ELF-1 (cell line): ENCODE measurements at places on chromosomes 4 and X.

GRCh38 chr4:80252953-80253352 is 13.5 kb upstream of the FGF5 start:
- no peak for DNase-seq

DNA sequence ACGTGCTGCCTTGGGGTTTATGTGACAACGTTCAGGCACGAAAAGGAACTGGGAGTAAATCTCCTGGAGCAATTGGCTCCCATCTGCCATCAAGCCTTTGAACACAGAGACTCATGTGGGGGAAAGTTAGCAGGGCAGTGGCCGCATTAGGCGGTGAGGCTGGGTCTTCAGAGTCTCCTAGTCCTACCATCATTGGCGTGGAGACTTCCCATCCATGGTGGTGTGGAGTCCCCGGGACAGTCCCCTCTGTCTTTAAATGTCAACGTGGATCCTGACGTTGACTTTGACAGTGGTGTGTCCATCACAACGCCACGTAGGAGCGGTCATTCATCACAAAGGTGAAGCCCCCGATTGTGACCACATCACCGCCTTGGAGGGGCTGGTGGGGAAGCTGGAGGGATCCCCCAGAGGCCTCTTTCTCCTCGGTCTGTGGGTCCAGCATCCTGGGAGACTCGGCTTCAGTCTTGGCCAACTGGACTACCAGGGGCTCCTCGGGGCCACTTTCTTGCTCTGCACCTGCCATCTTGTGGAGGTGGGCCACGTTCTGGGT is 21.8 kb downstream of the CRLF2 start:
- DNase-seq = no peak

DNA sequence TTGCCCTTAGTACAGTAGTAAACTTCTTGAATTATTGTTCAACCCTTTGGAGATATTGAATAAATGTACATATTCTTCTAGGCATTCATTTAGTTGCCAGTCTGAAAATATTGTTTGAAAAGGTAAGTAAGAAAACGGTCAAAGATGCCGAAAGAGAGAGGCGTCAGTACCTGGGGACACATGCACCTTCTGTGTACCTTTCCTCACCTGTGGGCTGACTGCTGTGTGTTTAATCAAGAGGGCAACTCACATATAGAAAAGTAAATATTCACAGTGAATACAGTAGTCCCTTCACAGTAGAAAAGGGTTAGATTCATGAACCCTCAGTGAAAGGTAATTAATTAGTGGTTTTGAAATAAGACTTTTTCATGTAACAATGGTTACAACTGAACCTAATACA is 6.9 kb downstream of the ANXA10 start:
- no peak for DNase-seq

GRCh38 chrX:41441934-41442823 is 5.0 kb upstream of the NYX start:
- peak; percentile 97 for DNase-seq

DNA sequence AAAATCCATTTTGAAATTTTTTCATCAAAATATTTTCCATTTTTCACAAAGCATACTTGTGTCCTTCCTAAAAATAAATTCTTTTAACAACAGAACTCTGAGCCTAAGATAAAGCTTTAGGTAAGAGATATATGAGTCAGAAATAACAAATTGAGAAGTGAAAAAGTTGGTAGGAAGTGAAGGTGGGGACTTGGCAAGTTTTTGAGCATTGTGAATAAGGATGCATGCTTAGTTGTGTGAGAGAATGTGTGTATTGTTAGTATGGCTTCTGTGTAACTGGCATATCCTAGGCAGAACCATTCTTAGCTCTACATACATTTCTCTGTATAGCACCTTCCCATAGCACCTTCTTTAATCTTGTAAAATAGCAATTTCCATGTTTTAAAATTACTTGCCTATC is 6.8 kb downstream of the ASB5 start:
- no peak for DNase-seq

DNA sequence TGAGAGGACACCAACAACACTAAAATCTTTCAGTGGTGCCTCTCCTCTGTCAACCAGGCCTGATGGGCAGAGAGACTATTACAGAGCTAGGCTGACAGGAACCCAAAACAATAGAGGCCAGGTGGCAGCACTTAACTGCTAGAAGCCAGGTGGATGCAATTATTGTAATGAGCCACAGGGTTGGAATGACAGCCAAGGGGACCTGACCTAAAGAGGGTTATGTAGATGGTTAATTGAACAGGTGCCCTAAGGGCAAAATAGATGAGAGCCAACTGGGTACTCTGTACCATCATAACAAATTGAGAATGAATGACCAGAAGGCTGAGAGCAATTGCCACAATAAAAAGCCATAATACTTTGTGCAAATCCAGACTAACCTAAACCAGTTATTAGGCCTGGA is 24.7 kb upstream of the FRAS1 start:
- DNase-seq = peak; percentile 75
